Lung microvascular endothelial cell (primary cell): ENCODE measurements at places on chromosomes 16 and 17. TPM values are rescaled to one million over a fixed set of nuclear protein-coding genes. Genes with fewer than 3 reads are reported as not detected.

The RABEP2 gene
- total RNA-seq = 25.3 and 31.2 TPM in 2 replicates

The WSCD1 gene
- total RNA-seq = 5.2 and 11.6 TPM in 2 replicates

DNA sequence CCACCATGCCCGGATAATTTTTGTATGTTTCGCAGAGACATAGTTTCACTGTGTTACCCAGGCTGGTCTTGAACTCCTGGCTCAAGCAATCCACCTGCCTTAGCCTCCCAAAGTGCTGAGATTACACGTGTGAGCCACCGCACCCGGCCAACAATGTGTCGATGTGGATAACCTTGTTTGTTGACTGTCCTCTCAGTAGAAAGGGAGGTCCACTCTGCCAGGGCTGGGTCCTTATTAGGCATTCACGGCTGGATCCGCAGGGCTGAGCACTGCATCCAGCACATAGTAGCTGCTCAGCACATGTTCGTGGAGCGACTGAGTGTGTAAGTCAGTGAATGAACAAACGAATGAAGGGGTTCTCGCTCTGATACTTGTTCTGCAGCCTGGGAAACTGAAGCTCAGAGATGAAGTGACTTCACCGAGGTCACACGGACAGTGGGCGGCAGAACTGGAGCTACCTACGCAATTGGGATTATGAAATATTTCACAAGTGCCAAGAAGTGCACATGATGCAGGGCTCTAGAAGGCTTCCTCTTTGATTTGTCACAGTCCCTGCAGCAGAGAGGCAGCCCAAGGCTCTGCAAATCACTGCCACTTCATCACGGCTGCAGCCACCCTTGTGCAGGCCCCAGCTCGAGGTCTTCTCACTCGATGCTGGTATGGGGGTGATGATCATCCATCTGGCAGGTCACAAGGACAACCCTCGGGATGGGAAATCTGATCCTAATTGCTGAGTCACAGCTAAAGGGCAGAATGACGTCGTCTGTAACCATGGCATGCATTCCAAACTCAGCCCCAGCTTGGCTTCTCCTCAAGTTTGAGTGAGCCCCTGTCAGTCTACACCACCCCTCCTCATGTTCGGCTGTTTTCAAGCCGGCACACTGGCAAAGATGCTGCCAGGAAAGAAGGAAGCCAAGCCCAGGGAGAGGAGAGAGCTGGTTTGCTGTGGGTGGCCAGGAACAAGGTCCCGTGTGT lies 28.0 kb upstream of the SNN start:
- DNase-seq = peak; percentile 82

GRCh38 chr17:384622-385177 lies 32.1 kb upstream of the RPH3AL start:
- no peak for DNase-seq

DNA sequence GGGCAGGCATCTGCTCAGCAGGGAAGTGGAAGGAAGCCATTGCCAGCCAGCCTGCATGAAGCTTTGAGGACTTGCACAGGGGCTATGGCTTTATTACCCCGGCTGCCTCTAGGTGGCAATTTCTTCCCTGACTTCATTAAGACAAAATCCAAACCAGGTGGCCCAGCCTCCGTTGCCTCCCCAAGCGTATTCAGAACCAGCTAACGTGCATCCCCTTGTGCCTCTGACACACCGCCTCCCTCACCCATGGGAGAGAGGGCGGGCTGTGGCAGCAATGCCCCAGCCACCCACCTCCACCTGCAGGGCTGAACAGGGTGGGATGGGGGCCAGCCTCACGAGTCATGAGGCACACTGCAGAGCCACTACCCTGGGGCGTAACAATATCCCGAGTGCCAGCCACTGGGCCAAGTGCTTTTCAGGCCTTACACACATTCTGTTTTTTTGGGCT lies 6.8 kb downstream of the KIFC3 start:
- DNase-seq = peak; percentile 57

DNA sequence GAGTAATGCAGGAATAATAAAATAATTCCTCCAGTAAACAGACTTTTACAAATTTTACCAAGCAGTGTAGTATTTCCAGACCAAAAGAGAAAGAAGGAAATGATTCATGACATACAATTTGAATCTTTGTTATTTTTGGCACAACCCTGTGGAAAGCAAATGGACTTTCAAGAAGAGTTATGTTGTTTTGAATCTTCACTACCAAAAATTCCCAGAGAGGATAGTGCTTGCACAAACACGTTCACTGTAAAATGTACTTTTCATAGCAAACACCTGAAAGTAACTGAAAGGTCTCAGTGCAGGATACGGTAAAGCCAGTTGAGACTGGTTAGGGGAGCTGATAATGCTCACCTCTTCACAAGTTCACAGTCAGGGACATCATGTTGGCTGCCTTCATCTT lies 107.1 kb downstream of the USP22 start:
- DNase-seq = peak; percentile 84

GRCh38 chr17:40553694-40554534 lies 11.4 kb downstream of the CCR7 start:
- DNase-seq = peak; percentile 63

- no peak for DNase-seq
Observed at GRCh38 chr17:49715216-49715615, 7.5 kb upstream of the SLC35B1 start.

DNA sequence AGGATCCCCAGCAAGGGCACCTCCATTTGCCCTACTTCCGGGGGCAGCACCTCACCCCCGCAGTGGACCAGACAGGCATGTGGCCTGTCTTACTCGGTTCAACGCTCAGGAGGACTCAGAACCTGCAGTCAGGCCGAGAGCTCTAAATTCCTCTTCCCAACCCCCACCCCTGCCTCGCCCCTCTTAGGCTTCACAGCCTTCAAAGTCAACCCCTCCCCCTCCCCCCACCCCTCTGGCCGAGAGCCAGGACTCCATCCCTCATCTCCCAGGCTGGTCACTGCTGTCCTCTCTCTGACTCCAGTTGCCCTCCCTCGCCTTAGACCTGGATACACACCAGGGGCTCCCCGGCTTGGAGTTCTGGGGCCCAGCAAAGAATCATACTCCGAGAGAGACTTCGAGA lies 8.1 kb upstream of the HS3ST6 start:
- no peak for DNase-seq

GRCh38 chr16:75097941-75098901 lies 18.4 kb downstream of the LDHD start:
- peak; percentile 55 for DNase-seq
